Skeletal muscle tissue (tissue), 5 donors: ENCODE measurements at places on chromosomes 12 and 14. TPM values are rescaled to one million over a fixed set of nuclear protein-coding genes. Genes with fewer than 3 reads are reported as not detected.

The TMPO gene
- total RNA-seq: 65.8 TPM

The CACNA1C gene
- 7.3 TPM for total RNA-seq

The NFATC4 gene
- 21.4 TPM for total RNA-seq

The TCTN1 gene
- total RNA-seq: 14.1 TPM

The TAS2R42 gene
- not detected for total RNA-seq

The OTUB2 gene
- total RNA-seq: 1.0 TPM

The MDGA2 gene
- 2.1 TPM for total RNA-seq

The TRHDE gene
- total RNA-seq: 6.8 TPM

The CLEC2A gene
- not detected for total RNA-seq

The TMEM179 gene
- 1.0 TPM for total RNA-seq

The MYF5 gene
- total RNA-seq: 28.2 TPM

The RPL36AL gene
- 243 TPM for total RNA-seq

The TAS2R20 gene
- 6.3 TPM for total RNA-seq

The IGF1 gene
- total RNA-seq: 12.5 TPM

The INTS13 gene
- 23.0 TPM for total RNA-seq

The SDR9C7 gene
- total RNA-seq: not detected

The KCNA5 gene
- total RNA-seq: 3.7 TPM

The POTEG gene
- total RNA-seq: not detected

The SIX4 gene
- total RNA-seq: 11.0 TPM

The PLA2G1B gene
- total RNA-seq: not detected

The CCDC91 gene
- 32.9 TPM for total RNA-seq

The FOXA1 gene
- total RNA-seq: not detected

The AQP6 gene
- total RNA-seq: 0.52 TPM

The NFE2 gene
- 5.2 TPM for total RNA-seq

The LGR5 gene
- 4.7 TPM for total RNA-seq

The MAP3K9 gene
- total RNA-seq: under 0.01 TPM

The CEBPE gene
- under 0.01 TPM for total RNA-seq

The RGS6 gene
- total RNA-seq: 5.2 TPM

The TCL1B gene
- total RNA-seq: 1.0 TPM

The SLC4A8 gene
- 0.52 TPM for total RNA-seq

The C12orf54 gene
- not detected for total RNA-seq

The INHBC gene
- total RNA-seq: not detected

The CLEC1B gene
- total RNA-seq: not detected

The UNG gene
- total RNA-seq: 25.6 TPM

The SMIM41 gene
- not detected for total RNA-seq

The GLIPR1L1 gene
- total RNA-seq: not detected

The RAB5B gene
- total RNA-seq: 34.4 TPM

The ESRRB gene
- total RNA-seq: 1.6 TPM

The GSG1 gene
- total RNA-seq: 6.8 TPM

The TTC9 gene
- 1.0 TPM for total RNA-seq

The KCNMB4 gene
- total RNA-seq: 6.3 TPM

The ALG10B gene
- total RNA-seq: 5.2 TPM

The SLC10A1 gene
- not detected for total RNA-seq

The MMP19 gene
- 2.6 TPM for total RNA-seq

The OVCH1 gene
- total RNA-seq: under 0.01 TPM

The SYNE3 gene
- total RNA-seq: 21.4 TPM

The STXBP6 gene
- total RNA-seq: 17.7 TPM

The BIN2 gene
- total RNA-seq: 3.1 TPM

The PTPRB gene
- total RNA-seq: 19.3 TPM

The HVCN1 gene
- total RNA-seq: 5.2 TPM

The TSPAN11 gene
- 7.3 TPM for total RNA-seq

The TAS2R10 gene
- 2.1 TPM for total RNA-seq
